ENCODE measurements at places on chromosomes 1 and 21.

DNA sequence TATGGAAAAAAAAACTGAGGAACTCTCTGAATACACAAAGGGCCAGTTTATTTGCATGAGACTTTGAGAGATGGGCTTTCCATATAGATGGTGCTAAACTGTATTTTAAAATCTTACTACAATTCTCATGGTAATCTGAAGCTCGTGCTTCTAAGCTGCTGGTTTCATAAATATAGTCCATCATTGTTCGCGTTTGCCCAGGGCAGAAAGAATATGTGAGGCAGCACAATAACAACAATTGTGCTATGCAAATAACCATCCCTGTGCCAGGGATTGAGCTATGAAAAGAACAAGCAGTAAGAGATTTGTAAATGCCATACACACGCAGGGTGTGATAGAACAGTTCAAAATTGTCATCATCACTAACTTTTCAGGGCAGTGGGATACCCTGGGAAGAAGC, 4.9 kb upstream of the EPS15 start:
- DNase-seq, result no peak

- DNase-seq, result no peak
Observed at GRCh38 chr21:45326891-45327440, 39.3 kb upstream of the POFUT2 start.

DNA sequence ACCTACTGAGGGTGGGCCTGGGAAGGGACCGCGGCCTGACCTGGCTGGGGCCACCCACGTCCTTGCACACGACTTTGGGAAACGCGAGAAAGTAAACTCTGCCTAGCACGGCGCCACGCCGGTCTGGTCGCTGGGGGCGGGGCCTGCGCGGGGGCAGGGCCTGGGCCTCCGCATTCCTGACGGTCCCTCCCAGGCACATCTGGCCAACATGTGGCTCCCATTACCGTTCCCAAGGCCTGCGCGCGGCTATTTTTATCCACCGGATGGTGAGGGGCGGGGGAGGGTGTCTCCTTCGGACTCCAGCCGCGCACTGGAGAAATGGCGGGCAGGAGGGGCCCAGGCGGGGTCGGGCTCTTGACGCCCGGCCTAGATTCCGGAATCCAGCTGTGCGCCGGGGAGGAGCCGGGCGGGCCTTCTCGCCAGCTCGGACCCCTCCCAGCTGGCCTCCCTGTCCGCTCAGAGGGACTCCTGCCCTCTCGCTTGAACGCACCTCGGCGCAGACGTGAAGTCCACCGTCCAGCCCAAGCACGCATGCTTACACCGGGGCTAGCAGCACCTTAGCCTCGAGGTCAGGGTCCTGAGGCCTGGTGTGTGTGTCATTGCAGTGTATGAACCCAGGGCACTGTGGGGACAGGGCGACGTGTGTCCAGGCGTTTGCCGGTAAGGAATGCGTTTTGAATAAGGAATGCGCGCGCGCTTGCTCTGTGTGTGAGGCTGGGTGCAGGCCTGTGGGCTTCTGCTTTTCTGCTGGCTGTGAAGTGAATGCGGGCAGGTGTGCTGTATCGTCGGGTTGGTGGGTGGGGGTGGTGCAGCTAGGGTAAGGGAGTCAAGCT, 2.1 kb downstream of the EVA1B start:
- no peak for DNase-seq

- no peak for DNase-seq
Observed at GRCh38 chr1:228120857-228121489, 11.9 kb upstream of the MRPL55 start.

GRCh38 chr21:41573902-41574690, 66.1 kb upstream of the TMPRSS2 start:
- DNase-seq, result no peak

DNA sequence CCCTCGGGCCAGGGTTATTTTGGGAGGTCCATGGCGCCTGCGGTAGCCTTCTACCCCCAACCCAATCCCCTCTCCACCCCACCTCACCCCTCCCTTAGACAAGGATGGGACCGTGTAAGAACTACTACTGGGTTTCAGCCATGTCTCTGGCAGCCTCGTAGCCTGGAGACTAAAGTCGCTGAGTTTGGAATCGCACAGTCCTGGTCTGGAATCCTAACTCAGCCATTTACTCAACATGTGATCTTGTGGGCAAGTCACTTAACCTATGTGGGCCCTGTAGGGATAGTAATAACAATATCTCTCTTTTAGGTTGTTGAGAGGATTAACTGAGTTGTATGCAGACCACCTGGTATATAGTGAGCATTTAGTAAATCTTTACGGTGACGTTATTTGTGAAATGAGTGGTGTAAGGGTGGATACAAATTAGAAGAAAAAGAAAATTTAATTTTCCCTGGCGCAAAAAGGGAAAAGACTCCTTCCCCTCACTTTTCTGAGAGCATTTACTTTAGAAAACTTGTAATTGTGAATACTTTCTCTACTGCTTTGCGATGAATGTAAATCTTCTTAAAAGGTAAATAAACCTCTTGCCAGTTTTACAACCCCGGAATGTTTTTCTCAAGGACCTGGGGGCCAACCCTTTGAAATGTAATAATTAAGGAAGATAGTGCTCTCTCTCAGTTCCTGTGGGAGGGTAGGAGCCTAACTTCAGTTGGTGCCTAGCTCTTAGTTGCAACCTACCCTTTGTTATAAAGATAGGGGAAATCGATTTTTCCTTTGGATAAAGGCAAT, 615 bp upstream of the MRPS15 start:
- no peak for DNase-seq
